CD8-positive, alpha-beta memory T cell (primary cell): ENCODE measurements at places on chromosomes 11 and 22.

- no peak for DNase-seq
Measured at GRCh38 chr22:28014211-28015045, 95.4 kb upstream of the PITPNB start.

- no peak for DNase-seq
Measured at GRCh38 chr11:19869946-19870589, 157.4 kb downstream of the NAV2 start.

DNA sequence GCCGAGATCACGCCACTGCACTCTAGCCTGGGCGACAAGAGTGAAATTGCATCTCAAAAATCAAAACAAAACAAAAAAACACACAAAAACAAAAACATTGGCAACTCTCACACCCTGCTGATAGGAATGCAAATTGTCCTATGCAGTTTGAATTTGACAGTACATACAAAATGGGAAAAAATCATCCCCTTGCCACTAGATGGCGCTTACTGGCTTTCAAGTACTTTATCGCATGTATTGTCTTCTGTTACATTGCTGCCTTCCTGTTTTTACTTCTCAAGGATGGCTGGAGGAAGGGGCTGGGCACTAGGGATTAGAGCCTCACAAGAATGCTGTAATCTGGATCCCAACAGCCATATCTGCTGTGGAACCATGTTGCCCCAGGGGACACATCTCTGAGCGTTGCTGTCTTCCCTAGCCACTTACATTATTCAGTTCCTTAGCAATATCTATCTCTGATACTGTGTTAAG lies 59.4 kb upstream of the A4GALT start:
- DNase-seq, result no peak

DNA sequence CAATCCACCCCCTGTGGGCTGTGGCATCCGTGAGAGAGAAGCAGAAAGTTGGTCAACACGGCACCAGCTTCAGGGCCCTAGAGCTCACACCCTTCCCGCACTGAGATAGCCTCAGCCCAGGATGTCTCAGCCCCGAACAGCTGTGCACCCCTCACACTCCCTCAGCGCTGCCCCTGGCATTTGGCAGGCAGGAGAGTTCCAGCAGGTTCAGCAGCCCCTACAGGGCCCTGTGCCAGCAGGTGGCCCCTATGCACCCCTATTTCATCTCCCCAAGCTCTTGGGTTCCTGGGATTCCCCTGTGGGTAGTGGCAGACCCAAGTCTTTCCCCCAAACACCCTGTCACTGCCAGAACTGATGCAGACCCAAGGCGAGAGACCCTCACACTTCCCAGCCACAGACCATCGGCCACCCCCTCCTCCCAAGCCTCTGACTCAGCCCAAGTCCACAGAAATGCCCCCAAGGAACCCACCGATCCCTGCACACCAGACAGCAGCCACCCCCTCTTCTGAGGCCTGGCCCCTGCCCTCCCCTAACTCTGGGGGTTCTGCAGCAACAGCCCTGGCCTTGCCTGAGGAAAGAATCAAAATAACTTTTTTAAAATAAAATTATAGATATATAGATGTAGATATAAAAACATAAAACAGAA lies 183.6 kb downstream of the IGLL1 start:
- no peak for DNase-seq

- peak; percentile 69 for DNase-seq
Measured at GRCh38 chr11:63916837-63917691, at the start of gene RCOR2. Gene RCOR2 (minus strand): TSS chr11:63917164. CDS start chr11:63916456, 708 bp downstream.

GRCh38 chr11:112514011-112514740 lies 253.5 kb upstream of the PLET1 start:
- DNase-seq, result no peak

DNA sequence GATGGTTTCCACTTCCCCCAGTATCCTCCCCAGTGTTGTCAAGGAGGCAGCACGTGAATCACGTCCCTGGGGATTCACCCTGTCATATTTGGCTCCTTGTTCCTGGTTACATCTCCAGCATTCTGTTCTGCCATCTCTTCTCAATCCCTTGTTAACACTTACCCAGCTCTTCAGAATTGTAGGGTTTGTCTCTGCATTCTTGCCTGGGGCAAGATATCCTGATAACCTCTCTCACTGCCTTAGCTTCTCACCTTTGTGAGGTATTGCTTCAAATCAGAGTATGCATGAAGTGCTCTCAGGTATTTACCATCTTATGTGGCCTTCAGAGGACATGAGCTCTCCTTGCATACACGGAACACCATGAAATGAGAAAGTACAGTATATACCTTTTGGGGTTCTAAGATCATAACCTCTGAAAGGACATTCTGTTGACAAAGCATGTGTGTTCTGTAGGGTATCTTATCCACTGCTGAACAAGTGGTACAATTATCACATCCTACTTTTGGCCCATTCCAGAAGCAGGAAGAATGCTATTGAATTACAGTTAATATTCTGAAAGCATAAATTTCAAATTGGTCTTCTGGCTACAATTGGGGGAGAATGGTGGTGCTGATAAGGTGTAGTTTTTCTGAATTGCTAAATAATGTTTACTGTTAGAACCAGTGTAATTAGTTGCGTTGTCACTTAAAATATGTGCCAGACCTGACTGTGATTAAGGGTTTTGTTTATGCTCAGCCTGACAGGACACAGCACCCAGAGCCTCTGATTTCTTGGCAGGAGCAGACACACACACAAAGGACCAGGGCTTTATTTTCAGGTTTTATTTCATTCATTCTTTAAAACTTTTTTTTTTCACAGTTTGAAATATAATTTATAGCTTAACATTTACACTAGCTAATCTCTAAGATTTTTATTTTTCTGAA lies 32.7 kb downstream of the VSTM5 start:
- no peak for DNase-seq

GRCh38 chr11:71139516-71140205 lies 112.7 kb downstream of the SHANK2 start:
- no peak for DNase-seq

DNA sequence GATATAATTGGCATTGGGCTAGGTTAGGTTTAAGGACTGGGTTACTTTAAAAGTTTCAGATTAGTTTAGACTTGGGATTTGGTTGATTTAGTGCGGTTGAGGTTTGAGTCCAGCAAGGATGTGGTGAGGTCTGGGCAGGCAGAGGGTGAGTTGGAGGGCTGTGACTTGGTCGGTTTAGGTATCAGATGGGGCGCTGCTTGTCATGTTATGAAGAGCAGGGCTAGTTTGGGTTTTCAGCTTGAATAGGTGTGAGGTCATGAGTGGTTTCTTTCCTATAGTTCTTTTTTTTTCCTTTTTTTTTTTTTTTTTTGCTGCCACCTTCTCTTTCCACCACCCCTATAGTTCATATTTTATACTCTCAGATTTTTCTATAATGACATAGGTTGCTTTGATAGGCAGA lies 4.8 kb downstream of the CLCF1 start:
- no peak for DNase-seq

GRCh38 chr11:9144828-9145227 lies 53.4 kb upstream of the SCUBE2 start:
- DNase-seq, result no peak

DNA sequence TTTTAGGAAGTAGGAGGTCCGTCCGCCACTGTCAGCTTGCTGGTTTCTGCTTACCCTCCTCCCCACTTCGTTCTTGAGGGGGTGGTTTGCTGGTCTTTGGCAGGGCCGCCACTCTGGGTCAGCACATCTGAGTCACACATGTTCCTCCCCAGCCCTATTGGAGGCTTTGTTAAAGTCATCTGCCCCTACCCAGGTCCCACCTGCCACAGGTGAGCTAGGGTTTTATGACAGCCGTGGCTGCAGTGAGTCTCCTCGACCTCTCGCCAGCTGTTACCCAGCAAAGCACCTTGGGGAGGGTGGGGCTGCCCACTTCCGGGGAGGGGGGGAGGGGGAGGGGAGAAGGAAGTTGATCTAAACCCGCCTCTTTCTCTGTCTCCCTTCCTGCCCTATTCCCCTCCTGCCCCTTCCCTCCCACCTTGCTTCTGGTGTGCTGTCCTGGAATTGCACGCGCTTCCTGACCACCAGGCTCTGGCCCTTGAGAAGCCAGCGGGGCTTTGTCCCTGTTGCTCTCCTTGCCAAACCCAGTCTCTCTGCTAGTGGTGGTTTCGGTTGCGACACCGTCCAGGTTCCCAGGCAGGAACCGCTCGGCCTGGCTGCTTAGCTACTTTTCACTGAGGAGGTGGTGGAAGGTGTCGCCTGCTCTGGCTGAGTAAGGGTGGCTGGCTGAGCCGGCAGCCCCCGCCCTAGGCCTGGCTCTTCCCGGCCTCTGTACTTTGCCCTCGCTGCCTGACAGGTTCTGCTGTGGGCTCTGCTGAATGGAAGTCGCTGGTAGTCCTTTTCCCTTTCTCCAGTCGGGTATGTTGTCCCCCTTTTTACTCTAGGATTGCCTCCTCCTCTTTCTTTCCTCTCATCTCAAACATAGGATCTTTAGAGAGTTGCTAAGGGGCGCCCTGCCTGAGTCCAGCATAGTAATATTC lies 28.5 kb downstream of the RCOR2 start:
- peak; percentile 66 for DNase-seq
